ENCODE measurements at places on chromosomes 5 and 9.

DNA sequence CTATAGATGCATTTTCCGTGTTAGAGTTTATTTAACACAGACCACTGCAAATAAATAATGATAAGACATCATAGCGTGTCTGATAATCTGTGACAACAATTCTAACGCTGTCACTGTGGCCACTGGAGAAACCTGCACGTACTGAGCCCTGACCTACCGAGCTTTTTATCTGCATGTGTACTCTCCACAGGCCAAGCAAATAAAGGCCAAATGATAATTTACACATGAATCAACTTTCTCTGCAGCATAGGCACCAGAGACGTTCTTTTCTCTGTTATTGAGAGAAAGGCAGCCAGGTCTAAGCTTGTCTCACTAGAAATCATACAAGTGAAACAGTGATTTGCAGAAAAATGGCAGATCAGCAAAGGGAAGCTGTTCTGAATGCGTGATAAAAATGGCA, 75.8 kb downstream of the POU5F2 start:
- DNase-seq: no peak

GRCh38 chr9:87547671-87548081, 50.0 kb downstream of the DAPK1 start:
- no peak for DNase-seq

DNA sequence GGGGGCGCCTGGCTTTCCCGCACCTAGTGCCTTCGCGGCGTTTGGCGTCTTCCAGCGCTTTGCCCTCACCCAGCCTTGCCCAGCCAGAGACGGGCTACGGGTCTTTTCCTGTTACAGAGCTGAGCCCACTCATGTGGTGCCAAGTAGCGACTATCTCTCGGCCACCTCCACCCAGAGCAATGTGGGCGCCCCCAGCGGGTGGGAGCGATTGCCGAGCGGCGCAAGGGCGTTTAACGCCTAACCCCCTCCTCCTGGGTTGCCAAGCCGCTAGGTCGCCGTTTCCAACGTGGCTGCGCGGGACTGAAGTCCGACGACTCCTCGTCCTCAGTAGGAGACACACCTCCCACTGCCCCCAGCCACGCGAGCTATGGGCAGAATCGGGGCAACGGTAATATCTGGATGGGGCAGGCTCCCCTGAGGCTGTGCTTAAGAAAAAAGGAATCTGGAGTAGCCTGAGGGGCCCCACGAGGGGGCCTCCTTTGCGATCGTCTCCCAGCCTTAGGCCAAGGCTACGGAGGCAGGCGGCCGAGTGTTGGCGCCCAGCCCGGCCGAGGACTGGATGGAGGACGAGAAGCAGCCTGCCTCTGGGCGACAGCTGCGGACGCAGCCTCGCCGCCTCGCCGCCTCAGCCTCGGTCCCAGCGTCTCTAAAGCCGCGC, 5.8 kb downstream of the TLX3 start:
- DNase-seq: no peak

- DNase-seq: no peak
Measured at GRCh38 chr9:86093788-86094555, 5.4 kb downstream of the GOLM1 start.

DNA sequence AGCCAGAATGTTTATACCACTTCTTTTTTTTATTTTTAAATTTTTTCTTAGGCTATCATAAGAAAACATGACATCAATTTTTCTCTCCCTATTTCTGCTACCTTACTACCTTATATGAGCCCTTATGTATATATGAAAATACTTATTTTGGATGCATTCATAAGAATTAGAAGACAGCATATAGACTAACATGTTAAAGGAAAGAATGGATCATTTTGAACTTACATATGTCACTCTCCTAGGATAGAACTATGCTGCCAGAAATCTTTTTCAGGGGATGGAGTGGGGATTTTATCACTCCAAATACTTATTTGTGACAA, 51.8 kb downstream of the SNX24 start:
- no peak for DNase-seq

DNA sequence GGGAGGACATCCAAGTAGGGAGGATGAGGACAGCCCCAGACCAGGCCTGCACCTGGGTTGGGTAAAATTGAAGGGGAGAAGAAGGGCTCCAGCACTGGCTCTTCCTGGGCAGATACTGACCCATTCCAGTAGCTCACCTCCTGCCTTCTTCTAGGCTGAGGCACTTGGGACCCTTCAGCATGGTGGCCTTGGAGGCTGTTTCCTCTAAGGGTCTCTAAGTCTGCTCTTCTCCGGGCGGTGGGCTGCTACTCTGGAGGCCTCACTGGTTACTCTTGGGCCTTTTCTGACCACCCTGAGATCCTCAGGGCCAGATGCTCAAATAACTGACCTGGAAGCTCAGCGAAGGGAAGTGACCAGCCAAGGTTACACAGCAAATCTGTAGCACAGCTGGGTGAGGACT, 2.8 kb upstream of the TIFAB start:
- DNase-seq: no peak

DNA sequence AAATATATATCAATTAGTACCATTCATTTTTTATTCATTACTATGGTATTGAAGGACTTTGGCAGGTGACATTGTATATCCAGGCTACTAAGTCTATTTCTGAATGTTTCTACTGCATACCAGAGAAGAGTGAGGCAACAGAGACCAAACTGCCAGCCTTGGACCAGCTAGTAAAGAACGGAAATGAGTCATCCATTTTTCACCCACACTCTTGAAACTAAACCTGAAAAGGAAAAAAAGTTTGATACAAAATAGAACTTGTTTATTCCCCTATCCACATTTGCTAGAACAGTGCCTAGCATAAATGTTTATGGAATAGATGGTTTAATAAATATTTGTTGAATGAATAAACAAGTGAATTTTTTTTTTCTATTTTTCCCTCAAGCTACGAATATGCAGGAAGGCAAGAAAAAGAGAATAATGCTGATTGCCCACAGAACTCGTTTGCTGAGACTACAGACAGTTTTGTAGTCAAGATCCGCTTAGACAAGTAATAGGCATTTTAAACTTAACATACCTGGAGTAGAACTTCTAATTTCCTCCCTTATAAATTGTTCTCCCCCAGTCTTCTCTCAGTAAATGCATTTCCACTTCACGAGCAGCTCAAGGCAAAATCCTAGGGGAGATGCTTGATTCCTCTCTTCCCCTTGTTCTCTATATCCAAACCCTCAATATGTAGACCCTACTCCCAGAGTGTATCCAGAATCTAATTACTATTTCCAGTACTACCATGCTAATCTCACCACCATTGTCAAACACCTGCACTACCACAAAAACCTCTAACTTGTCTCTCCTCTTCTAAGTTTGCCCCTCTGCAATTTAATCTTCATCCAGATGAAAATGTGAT, 146.2 kb upstream of the RASA1 start:
- DNase-seq: no peak

DNA sequence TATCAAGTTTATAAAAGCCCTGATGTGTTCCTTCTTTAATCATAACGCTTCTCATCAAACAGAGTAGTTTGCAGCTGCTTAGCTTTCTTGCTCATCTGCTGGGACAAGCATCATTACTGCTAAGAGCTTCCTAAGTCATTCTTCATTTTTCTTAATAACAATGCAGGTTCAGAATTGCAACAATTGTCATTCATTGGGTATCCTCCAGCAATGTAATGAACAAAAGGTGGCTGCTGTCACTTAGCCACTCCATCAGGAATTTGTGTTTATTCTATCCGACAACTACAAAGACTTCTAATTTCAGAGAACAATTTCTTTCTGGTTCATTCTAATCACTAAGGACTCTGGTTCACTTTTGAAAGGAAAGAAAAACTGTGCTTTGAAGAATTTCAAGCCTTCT, 836.7 kb upstream of the CDH10 start:
- DNase-seq: no peak

GRCh38 chr9:89518466-89519365, 20.8 kb upstream of the SEMA4D start:
- no peak for DNase-seq

DNA sequence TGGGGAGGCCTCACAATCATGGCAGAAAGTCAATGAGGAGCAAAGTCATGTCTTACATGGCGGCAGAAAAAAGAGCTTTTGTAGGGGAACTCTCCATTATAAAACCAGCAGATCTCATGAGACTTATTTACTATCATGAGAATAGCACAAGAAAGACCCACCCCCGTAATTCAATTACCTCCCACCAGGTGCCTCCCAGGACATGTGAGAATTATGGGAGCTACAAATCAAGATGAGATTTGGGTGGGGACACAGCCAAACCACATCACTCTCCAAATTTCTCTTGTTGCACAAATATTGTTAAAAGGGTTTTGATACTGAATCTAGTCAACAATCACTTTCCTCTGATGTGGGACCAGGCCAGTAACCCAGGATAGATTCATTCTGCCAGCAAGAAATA, 1176.1 kb downstream of the CDH9 start:
- no peak for DNase-seq

GRCh38 chr9:98146101-98146991, 27.3 kb upstream of the TRIM14 start:
- DNase-seq: no peak

GRCh38 chr5:89280103-89281037, 397.4 kb upstream of the MEF2C start:
- no peak for DNase-seq

DNA sequence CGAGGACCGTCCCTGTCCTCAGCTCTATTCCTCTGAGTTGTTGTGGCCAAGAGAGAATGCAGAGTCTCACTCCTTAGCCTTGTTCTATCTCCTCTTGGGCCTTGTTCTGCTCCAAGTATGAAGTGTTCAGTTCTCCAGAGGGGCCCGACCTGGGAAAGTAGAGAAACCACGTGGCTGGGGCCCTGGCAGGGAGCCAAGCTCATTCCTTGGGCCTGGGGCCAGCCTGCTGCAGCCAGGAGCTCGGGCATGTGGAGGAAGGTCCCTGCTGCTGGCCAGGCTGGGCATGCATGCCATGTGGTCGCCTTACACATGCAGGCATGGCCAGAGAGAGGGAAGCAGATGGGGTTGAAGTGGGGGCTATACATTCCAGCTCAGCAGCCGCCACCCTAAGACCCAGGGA, 60.7 kb downstream of the COL27A1 start:
- no peak for DNase-seq

GRCh38 chr5:159497221-159497620, 166.9 kb upstream of the IL12B start:
- no peak for DNase-seq

- no peak for DNase-seq
Measured at GRCh38 chr5:52554293-52554692, 233.4 kb upstream of the ITGA1 start.

DNA sequence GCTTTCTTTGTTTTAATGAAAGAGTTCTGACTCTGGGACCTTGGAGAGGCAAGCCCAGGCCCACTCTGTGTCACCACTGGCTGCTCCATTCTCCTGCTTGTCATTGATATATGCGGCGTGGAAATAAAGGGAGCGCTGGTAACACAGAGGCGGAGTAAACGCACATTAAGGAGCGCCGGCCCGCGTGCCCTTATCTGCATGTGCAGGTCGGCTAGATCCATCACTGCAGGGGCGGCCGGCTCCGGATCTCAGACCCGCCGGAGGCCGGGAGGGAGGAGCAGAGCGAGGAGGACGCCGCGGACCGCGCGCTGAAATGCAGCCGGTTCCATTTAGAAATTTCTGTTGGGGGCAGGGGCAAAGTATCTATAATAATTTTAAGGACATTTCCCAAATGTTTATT, 70.8 kb downstream of the MRPL36 start:
- no peak for DNase-seq

- DNase-seq: no peak
Measured at GRCh38 chr9:77170991-77171699, 6.2 kb upstream of the VPS13A start.
